Thoracic aorta (tissue), 2 donors: ENCODE measurements at places on chromosomes 3 and 15.

GRCh38 chr3:147406028-147406931, at the start of gene ZIC4:
ZIC4 (minus strand) TSS chr3:147406543; CDS start chr3:147402797, 3,746 bp downstream.
- DNase-seq, result no peak

- no peak for DNase-seq
Measured at GRCh38 chr15:31483986-31484951, 157.6 kb downstream of the KLF13 start.

DNA sequence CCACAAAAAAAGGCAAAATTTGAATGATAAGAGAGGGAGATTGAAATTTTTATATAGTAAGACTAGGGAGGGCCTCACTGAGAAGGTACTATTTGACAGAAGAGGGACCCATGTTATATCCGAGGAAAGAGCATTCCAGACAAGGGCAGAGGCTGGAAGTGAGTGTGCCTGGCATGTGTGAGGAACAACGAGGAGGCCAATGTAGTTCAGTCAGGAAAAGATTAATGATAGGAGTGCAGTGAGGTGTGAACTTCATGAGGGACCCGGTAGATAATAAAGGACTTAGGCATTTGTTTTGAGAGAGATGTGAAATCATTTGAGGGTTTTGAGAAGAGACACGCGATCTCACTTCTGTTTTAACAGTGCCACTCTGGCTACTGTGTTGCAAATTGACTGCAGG, 36.3 kb downstream of the ASTE1 start:
- DNase-seq, result no peak

GRCh38 chr15:90991587-90992285, 2.6 kb downstream of the PRC1 start:
- no peak for DNase-seq

- no peak for DNase-seq
Measured at GRCh38 chr3:93969997-93970396, 3.7 kb downstream of the PROS1 start.

DNA sequence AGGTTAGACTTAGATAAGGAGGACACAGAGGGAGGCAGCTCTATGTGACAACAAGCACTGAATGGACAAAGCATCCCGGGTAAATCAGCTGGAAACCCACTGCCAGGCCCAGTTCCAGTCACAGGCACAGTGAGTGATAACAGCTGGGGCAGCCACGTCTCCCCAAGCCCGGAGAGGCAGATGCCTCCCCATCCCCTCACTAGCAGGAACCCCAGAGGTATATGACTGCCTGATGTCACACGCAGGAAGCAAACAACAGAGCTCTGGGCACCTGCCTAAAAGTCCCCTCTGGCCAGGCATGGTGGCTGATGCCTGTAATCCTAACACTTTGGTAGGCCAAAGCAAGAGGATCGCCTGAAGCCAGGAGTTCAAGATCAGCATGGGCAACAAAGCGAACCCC, 18.2 kb downstream of the C15orf62 start:
- no peak for DNase-seq

DNA sequence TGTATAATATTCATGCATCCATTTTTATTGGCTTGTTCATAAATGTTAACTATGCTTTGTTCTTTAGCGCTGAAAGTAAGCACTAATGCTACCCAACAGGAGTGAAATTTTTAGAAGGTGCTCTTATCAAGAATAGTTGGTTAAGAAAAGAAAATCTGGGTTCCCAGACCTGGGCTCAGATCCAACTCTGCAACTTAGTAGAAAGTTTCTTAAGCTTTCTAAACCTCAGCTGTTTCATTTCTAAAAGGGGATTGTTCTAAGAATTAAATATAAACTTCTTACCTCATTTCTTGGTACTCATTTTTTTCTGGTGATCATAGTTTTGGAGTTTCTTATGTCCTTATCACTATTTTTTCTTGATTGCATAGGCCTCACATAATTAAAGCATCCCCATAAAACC, 12.1 kb downstream of the ARPP21 start:
- DNase-seq, result no peak

GRCh38 chr3:130974201-130974600, 52.4 kb downstream of the ASTE1 start:
- DNase-seq, result no peak

DNA sequence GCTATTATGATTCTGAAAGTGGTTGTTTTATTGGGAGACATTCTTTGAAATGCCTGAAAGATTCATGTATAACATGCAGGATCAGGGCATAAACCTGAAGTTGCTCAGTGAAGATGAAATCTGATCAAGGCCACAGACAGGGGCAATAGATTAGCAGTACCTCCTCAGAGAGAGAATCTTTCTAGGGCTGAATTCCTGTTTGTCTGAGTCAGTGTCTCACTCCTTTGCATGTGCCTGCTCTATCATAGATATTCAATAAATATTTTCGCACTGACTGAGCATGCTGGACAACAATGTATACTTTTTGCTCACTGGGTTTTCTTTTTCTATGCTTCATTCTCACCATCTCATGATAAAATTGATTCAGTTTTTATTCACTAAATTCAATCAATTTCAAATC, 49.8 kb upstream of the PFN2 start:
- no peak for DNase-seq

GRCh38 chr15:24823473-24823872, 131.3 kb upstream of the SNRPN start:
- DNase-seq, result no peak

DNA sequence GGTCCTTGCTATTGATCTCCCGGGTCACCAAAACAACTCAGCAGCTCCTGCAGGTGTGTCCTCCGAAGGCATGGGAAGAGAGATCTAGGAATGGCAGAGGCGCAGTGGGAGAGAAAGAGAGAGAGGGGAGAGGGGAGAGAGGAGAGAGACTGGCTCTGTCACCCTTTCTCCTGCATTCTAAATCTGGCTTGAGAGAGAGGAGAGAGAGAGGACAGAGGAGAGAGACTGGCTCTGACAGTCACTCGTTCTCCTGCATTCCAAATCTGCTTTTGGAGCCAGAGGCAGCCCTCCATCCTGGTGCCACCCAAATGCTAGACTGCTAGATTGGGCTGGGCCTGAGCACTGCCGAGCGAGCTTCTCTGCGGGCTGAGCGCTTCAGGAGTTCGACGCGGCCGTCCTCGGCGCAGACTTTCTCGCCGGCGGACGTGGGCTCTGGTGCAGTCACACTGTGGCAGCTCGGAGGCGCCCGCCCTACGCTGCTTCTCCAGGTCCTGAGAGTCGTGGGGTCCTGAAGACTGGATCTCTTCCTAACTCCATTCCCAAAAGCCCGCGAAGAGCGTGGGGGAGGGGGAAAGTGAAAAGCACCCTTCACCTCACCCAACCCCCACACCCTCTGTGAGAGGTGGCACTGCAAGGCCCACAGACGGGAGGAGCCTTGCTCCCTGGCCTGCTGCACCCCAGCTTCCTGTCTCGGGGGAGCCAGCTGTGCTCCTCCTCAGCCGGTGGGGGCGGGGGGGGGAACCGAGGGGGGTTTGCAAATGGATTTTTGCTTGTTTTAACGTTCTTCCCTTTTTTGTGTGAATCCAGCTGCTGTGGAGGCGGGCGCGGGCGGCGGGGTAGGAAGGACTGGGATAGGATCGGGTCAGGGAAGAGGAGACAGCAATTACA, 222.3 kb downstream of the MEIS2 start:
- DNase-seq, result no peak

DNA sequence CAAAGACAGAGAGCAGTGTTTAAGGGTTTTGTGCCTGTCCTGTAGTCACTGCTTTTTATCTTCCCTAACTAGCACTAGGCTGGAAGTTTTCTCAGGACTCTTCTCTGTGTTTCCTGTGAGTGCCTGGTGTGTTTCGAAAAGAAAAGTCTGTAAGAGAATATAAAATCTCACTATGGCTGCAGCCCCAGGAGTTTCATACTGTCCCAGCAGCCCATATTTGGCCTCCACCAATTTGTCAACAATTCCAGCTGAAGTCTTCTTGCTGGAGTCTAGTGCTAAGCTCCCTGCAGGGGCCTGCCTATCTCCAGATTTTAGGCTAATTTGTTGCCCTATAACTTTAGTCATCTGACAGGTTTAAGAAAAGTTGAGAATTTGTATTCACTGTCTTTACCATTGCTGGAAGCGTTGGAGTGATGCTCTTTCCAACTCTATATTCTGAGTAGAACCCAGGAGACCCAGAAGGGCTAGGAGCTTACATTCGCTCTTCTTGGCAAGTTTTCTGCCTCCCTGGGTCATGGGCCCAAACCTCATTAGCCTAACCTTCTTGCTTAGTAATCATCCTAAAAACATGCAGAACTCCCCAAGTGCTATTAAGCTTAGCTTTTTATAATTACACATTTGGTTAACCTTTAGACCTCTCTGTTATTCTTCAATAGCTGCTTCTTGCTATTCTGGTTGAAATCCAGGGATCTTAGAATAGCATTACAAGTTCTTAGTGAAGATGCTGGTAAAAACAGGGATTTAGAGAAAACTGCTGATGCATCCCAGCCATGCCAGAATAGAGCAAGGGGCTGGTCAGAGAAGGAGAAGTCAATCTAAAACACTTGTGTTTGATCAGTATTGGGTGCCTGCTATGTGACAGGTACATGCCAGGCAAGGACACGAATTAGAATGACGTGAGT, 283.1 kb downstream of the NEK10 start:
- no peak for DNase-seq

DNA sequence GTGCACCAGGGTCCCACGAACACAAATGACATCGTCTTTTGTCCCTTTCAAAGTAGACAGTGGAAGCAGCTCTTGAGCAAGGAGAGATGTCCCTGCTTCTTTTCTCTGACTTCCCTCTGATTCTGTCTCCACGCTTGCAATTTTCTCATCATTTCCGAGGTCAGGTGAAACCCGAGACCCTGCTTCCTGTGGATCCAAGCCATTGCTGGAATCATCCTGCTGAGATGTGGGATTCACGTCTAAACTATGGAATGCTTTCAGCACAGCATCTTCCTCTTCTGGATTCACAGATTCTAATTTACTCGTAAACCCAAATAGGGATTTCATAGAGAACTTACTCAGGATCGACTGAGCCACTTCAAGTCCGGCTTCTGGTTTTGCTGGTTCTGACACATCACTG, 127.1 kb downstream of the FMN1 start:
- DNase-seq, result no peak

DNA sequence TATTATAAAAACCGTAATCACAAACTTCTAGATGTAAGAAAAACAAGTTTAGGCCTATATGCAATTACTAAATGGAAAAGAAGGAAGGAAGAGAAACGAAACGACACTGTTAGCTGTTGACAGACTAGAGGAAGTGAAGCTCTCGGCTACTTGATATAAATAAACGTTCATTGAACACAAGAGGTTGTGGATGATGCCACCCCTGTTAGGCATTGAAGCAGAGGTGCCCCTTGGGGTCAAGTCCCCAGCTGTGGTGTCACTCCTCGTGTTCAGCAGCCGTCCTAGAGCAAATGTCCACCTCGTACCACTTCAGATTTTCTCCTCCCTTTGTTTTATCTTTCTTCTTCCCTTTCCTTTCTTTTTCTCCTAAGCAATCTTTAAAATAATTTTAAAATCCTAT, 146.5 kb upstream of the UBE2E1 start:
- DNase-seq, result no peak

GRCh38 chr3:63069806-63070475, 194.7 kb upstream of the CADPS start:
- no peak for DNase-seq

DNA sequence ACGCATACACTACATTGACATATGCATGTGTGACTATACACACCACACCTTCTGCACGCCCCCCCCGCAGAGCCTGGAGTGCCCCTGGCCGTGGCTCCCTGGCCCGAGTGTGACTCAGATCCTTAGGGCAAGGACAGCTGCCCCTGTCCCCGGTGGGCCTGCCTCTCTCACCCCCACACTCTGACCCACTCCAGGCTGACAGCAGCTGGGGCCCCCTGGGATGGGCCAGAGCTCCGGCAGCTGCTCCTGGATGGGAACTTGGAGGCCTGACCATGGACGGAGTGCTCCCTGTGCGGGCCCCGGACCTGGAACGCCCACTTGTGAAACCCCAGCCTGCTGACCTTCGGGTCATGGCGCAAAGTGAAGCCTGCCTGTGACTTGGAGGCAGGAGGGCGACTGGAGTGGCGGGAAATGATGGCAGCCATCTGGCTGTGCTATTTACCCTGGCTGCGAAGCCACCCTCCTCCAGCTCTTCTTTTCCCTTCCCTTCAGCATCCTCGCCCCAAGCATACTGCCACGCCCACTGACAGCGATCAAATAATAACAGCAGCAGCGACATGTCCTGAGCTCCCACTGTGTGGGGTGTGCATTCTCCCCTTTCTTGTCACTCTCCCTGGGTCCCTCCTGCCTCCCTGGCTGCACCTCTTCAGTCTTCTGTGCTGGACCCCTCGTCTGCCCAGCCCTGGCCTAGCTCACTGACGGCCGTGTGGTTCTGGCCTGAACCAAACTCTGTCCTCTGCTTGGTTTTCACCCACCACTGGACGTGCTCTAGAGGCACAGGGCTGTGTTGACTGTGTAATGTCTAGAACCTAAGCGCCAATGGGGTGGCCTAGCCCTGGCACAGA, 90.7 kb upstream of the MEF2A start:
- no peak for DNase-seq

- no peak for DNase-seq
Measured at GRCh38 chr3:64932666-64933342, 245.0 kb upstream of the ADAMTS9 start.

- no peak for DNase-seq
Measured at GRCh38 chr3:188431040-188431439, 277.1 kb downstream of the LPP start.

GRCh38 chr3:22899441-22899840, 303.7 kb upstream of the UBE2E2 start:
- DNase-seq, result no peak

- no peak for DNase-seq
Measured at GRCh38 chr3:144692488-144692887, 720.9 kb downstream of the DIPK2A start.

DNA sequence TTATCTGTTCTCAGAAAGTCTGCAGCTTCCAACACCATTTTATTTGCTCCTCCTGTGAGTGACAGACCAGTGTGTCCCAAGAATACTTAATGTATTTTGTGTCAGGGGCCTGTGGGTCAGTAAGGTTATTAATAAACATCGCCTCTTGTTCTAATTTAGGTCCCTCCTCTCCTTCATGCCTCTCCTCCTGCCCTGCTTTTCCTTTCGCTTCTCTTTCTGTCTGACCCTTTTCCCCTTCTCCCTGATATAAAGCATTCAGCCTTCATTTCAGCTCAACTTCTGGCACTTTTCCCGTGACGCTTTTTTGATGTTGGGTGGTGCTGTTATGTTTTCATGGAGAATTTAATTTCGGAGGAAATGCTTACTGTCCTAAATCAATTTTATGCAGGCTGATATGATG, 29.7 kb upstream of the NR2F2 start:
- DNase-seq, result no peak

- DNase-seq, result no peak
Measured at GRCh38 chr3:122938783-122939425, 88.7 kb downstream of the SEMA5B start.

DNA sequence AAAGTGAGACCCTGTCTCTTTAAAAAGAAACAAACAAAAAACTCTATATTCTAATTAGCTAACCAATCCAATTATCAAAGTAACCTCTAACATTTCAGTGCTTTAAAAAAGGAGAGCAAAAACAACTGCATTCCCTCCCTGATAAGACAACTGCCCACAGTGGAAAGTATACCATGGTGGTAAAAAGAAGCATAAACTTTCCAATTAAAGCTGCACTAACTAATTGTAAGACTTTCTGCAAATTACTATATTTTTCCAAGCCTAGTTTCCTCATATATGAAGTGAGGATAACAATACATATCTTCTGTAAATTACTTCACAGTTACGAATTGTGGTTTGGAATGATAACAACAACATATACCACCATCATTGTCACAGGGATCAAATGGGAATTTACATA, 35.5 kb downstream of the STAG1 start:
- DNase-seq, result no peak

- no peak for DNase-seq
Measured at GRCh38 chr3:38150780-38151528, 12.5 kb downstream of the MYD88 start.
